Activated CD8-positive, alpha-beta T cell treated with anti-CD3 and anti-CD28 coated beads for 36 hours (primary cell): ENCODE measurements at places on chromosomes 3 and 15. TPM values are rescaled to one million over a fixed set of nuclear protein-coding genes. Genes with fewer than 3 reads are reported as not detected.

The CHAC1 gene
- 21.9 TPM for total RNA-seq

The ALS2CL gene
- total RNA-seq = 2.0 TPM

DNA sequence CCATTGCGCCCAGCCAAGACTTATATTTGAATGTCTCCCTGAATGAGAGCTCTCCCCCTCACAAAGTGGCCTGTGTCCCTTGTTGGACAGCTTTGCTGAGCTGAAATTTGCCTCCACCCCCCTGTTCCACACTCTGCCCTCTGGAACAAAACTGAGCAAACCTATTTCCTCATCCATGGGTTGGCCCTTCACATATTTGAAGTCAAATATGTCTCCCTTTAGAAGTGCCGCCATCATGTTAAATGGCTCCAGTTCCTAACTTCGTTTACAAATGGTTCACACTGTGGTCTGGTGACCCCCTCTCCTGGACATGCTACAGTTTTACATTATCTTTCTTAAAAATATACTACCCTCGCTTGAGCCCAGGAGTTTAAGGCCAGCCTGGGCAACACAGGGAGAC, 4.6 kb downstream of the PLIN1 start:
- no peak overlapping the region for H3K4me3 ChIP-seq
- H3K4me1 ChIP-seq = peaks cover 3% of the 10 kb centered on the region
- H3K27me3 ChIP-seq = no peaks in the 10 kb centered on the region
- no peaks in the 10 kb centered on the region for H3K36me3 ChIP-seq
- no peak overlapping the region for H3K27ac ChIP-seq

DNA sequence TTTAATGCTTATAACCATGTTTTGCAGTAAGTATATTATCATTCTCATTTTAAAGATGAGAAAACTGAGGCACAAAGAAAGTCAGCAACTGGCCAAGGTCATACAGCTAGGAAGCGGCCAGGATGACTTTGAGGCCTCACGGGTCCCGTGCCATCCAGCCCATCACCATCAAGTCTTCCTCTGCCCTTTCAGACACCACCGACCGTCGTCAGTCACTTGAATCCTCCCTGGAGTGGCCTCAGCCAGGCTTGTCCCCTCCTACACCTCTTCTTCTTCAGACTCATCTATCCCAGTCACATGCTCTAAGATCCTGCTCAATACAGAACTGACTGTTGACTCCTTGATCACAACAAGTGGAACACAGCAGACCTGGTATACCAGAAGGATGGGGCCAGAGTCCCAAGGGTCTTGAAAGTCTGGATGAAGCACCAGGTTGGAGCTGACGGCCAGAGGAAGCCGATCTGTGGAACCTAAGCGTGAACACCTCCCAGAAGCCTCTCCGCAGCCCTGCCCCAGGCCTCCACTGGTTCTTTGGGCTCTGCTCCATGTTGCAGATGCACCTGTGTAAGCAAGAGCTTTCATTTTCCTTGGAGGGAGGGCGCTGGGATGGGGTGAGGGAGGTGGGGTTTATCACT, 22.1 kb downstream of the ITGA11 start:
- no peak overlapping the region for H3K27ac ChIP-seq
- no peak for DNase-seq
- H3K4me3 ChIP-seq = no peak overlapping the region
- no peaks in the 10 kb centered on the region for H3K27me3 ChIP-seq
- no peaks in the 10 kb centered on the region for H3K36me3 ChIP-seq

GRCh38 chr3:125957674-125958510, 11.1 kb upstream of the ROPN1B start:
- no peak overlapping the region for H3K4me3 ChIP-seq
- no peak overlapping the region for H3K27ac ChIP-seq
- H3K36me3 ChIP-seq = no peaks in the 10 kb centered on the region
- peaks cover 26% of the 10 kb centered on the region for H3K27me3 ChIP-seq

DNA sequence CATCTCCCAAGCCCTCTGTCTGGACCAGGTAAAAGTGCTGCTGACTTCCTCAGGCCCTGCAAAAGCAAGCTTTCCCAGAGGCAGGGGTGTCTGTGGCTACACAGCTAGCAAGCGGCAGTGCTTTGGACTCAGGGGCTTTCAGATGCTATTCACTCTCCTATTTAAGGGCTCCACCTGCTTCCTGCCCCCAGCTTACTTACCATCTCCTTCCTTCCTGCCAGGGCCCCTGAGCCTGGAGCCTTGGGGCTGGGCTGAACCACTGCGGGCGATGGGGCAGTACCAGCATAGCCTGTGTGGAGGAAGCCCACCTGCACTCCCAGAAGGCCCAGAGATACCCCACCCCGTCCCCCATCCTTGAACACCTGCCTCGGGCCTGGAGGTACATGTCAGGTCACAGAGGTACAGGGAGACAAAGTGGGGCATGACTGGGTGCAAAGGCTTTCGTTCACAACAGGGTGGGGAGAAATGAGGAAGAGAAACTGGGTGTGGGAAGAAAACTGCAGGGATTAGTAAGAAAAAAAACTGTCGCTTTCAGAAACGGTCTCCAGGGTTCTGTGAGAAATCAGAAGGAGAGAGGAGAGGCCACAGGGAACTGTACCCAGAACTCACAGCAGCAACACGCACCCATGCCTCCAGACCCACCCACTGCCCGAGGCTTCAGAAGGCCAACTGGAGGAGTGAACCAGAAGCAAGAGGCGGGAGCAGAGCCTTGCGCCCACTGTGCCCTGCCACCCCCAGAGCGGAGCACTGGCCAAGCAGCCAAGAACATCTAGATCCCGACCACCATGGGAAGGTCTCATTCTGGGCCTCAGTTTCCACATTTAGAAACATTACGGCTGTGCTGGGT, 49.5 kb downstream of the CCDC12 start:
- peak overlapping the region; percentile 87 for H3K27ac ChIP-seq
- no peaks in the 10 kb centered on the region for H3K27me3 ChIP-seq
- H3K4me3 ChIP-seq = peak overlapping the region; percentile 21
- H3K4me1 ChIP-seq = peaks cover 51% of the 10 kb centered on the region
- H3K36me3 ChIP-seq = peaks cover 50% of the 10 kb centered on the region
- peak; percentile 37 for DNase-seq

DNA sequence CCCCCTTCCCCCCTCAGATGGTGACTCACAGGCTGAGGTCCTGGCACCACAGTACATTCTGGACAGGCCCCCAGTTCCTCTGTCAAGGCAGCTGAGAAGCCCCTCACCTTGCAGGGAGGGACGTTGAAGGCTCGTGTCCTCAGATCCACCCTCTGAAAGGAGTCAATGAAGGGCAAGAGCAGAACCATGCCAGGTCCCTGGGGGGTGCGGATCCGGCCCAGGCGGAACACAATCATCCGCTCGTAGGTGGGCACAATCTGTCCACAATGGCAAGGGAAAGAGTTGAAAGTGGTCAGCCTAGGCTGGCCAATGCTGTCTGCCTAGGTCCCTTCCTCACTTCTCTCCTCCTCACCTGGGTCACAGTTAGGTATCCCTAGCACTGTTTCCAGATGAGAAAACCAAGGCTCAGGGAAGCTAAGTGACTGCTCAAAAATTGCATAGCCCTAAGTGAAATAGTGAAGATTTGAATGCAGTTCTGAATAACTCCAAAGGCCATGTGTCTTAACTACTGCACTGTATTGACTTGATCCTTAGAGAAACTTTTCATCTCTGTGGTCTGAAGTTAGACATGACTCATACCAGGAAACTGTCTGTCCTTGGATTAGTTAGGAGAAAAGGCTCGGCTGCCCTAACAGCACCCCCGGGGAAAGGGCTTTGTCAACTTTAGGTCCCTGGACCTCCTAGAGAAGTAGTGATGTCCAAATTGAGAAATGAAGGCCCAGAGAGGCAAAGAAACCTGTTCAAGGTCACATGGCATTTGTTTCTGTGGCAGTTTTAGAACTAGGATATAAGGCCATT, 2.9 kb downstream of the STOML1 start:
- H3K27me3 ChIP-seq = no peaks in the 10 kb centered on the region
- peaks cover 31% of the 10 kb centered on the region for H3K4me1 ChIP-seq
- no peak for DNase-seq
- H3K27ac ChIP-seq = no peak overlapping the region
- H3K36me3 ChIP-seq = peaks cover 4% of the 10 kb centered on the region
- no peak overlapping the region for H3K4me3 ChIP-seq

DNA sequence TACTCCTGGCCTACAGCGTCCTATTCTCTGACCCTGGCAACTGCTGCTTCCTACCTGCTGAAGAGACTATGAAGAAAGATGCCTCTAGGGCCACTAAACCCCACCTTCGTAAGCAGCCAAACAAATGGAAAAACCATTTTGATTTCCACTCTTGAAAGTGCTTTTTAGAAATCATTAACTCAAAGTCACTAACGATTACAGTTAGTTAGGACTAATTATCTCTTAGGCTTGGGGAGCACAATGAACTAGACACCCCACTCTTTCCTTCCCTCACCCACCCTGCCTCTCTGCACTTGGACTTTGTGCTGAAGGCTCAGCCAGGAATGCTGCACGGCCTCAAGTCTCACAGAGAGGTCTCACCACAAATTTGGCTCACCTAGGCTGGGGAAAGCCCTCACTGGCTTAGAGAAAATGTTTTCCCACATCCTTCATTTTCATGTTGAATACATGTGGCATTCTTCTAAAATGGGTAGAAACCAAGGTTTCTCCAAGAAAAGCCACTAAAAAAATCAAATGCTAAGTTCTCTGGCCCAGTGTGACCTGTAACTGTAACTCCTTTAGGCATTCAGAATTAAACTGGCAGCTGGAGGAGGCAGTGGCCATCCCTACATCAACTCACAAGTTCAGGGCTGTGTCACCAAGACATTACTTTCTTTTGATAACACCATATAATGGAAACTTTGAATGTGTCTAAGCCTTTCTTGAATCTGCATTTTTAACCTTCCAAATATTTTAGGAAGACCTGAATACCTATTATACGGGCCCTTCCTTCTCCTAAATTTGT, 47.1 kb downstream of the NPTN start:
- peaks cover 8% of the 10 kb centered on the region for H3K4me1 ChIP-seq
- no peak overlapping the region for H3K27ac ChIP-seq
- DNase-seq = no peak
- H3K36me3 ChIP-seq = peaks cover 37% of the 10 kb centered on the region
- no peaks in the 10 kb centered on the region for H3K27me3 ChIP-seq

DNA sequence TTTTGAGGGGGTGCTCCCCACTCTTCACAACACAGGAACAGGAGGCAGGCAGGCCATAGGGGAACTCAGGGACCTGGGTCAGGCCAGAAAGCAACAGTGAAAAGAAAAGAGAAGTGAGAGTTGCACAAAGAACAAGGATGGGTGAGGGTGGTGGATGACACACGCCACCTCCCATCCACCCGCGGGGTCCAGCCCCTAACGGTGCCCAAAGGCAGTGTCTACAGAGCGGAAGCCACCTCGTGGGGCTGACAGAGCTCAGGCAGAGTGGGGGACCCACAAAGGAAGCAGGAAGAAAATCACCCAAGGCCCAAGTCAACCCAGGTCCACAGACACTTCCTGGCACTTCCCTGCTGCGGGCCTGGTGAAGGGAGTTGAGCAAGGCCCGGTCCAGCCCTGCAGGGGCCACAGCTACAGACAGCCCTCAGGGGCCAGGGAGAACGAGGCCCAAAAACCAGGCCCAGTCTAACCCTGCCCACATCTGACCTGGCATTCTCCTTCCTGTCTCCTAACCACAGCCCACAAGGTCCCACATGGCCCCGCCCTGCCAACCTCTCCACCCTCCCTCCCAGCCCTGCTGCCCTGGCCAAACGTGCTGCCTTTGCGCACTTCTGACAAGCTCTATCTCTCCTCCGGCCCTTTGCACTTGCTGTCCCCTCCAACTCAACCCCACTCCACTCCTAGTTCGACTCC, 5.9 kb downstream of the NUP210 start:
- peaks cover 58% of the 10 kb centered on the region for H3K36me3 ChIP-seq
- peak overlapping the region; percentile 90 for H3K4me3 ChIP-seq
- DNase-seq = peak; percentile 86
- peak overlapping the region; percentile 96 for H3K27ac ChIP-seq

- H3K27ac ChIP-seq = no peak overlapping the region
- no peaks in the 10 kb centered on the region for H3K27me3 ChIP-seq
- no peak overlapping the region for H3K4me3 ChIP-seq
- peaks cover 41% of the 10 kb centered on the region for H3K4me1 ChIP-seq
Measured at GRCh38 chr3:52874160-52874701, 23.1 kb downstream of the STIMATE start.

The CFAP92 gene
- total RNA-seq = 0.83 TPM

DNA sequence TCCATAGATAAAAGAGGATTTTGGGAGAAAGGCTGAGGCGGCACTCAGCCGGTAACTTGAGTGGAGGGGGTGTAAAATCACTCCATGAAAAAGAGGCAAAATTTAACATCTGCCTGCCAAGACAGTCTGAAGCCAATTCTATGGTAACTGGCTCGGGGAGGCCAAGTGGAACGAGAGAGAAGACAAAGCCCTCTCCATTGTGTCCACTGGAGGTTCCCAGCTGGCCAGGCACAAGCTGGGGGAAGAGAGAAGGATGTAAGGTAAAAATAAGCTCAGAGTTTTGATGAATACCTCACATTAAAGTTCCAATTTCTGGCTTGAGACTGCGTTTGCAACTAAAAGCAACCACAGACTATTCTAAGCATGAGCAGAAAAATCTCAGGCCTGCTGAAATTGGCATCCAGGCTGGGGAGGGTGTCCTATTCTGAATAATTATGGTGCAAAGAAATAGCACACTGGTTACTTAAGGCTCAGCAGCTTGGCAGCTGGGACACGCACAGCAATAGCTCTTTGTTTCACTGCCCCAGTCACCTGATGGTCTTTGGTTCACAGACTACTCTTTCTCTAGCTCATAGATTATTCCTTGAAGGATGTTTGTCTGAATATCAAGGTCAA, 48.8 kb downstream of the CHRD start:
- no peak overlapping the region for H3K4me3 ChIP-seq
- H3K27me3 ChIP-seq = peaks cover 3% of the 10 kb centered on the region
- no peak overlapping the region for H3K27ac ChIP-seq
- H3K36me3 ChIP-seq = no peaks in the 10 kb centered on the region
- DNase-seq = no peak

GRCh38 chr15:78790027-78790426, 21.2 kb downstream of the ADAMTS7 start:
- peaks cover 4% of the 10 kb centered on the region for H3K4me1 ChIP-seq
- H3K27ac ChIP-seq = no peak overlapping the region
- H3K36me3 ChIP-seq = no peaks in the 10 kb centered on the region
- DNase-seq = peak; percentile 42
- no peaks in the 10 kb centered on the region for H3K27me3 ChIP-seq

The MCCC1 gene
- total RNA-seq = 35.0 TPM

DNA sequence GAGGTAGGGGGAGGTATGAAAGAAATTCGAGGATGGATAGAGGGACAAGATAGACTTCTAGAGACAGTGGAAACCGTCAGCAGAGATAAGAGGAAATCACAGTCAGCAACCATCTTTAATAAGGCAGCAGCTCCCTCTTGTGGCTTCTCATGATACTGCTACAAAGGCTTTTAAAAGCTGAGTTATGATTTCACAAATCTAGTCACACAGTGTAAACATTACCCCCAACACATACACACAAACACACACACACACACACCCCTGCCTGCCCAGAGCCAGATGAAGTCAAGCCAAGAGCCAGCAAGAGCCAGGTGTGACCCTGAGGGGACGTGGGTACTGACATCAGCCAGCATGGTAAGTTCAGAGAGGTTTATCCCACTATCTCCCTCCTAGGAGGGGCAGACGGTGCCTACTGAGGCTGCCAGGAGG, 18.9 kb upstream of the TGM5 start:
- no peak overlapping the region for H3K4me3 ChIP-seq
- H3K27me3 ChIP-seq = no peaks in the 10 kb centered on the region
- H3K27ac ChIP-seq = no peak overlapping the region
- DNase-seq = peak; percentile 77
